Stimulated activated CD8-positive, alpha-beta memory T cell treated with anti-CD3 and anti-CD28 coated beads, Interleukin-4, amount 100 ng/mL, for 4 hours (primary cell): ENCODE measurements at places on chromosomes 4 and X.

- no peak for DNase-seq
Observed at GRCh38 chrX:68686097-68686977, 38.9 kb downstream of the STARD8 start.

DNA sequence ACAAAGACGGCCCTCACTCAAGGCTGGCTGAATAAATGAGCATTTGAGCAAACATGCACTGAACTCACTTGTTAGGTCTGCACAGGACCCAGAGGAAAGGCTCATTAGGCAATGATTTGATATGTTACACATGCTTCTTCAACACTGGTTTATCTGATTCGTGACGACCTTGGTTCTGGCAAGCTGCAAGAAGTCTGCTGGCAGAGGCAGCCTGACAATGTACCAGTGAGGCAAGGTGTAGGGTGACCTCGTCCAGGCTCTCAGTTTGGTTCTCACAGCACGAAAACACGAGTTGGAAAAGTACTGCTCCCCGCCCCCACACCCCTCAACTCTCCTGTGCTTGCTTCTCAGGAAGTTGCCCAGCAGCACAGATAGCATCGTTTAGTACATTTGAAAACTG is 63.1 kb upstream of the CITED1 start:
- DNase-seq = no peak

- no peak for DNase-seq
Observed at GRCh38 chrX:74349387-74349786, 45.4 kb downstream of the ZCCHC13 start.

- DNase-seq = no peak
Observed at GRCh38 chrX:13761606-13762414, 27.3 kb downstream of the OFD1 start.

DNA sequence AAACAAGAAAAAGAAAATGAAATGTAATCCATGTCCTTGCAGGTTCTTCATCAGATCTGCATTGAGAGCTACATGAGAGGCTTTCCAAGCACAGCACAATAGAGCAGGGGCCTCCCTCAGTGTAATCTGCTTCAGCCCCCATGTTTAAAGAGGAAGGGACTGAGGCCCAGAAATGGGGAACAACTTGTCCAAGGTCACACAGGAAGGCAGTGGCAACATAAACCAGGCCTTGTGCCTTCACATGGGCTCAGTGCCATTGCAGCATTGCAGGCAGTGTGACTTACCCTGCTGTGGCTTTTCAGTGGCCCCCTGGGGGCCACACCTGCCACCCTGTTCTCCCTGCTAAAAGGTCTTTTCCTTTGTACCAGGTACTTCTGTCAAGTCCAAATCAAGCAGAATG is 20.9 kb upstream of the CD99L2 start:
- no peak for DNase-seq

GRCh38 chr4:110124711-110125110 is 73.7 kb downstream of the ELOVL6 start:
- DNase-seq = no peak

- DNase-seq = no peak
Observed at GRCh38 chr4:148565801-148566200, 123.6 kb upstream of the NR3C2 start.

GRCh38 chr4:38139187-38139586 is 179.0 kb downstream of the PTTG2 start:
- DNase-seq = no peak

- no peak for DNase-seq
Observed at GRCh38 chr4:15778289-15779241, at the start of gene CD38. Gene CD38, plus strand, starts transcription at chr4:15778328. Its CDS starts 87 bp downstream, at chr4:15778415.

DNA sequence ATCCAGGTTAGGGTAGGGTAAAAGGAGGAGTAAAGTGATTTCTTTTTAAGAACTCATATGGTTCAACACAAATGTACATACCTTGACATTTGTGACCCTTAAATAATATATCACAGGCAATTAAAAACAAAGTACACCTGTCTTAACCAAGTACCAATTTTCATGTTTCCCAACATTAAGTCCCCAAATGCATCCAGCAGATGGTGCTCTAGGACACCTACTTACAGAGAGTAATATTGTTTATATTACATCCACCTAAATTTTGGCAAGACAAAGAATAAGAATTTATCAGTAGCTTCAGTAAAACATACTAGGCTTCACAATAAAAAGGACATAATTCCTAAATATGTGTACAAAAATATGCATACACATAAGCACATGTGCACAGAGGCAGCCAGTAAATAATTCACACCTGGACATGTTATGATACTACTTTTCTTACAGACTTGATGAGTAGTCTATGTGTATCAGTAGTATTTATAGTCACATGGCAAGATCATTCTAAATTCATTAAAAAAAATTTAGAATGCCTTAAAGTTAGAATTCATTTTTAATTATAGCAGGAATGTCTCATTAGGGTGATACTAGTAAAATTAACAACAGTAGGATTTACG is 219.7 kb downstream of the DCLK2 start:
- DNase-seq = no peak

GRCh38 chrX:149830192-149830873 is 48.6 kb downstream of the MAGEA9 start:
- no peak for DNase-seq

DNA sequence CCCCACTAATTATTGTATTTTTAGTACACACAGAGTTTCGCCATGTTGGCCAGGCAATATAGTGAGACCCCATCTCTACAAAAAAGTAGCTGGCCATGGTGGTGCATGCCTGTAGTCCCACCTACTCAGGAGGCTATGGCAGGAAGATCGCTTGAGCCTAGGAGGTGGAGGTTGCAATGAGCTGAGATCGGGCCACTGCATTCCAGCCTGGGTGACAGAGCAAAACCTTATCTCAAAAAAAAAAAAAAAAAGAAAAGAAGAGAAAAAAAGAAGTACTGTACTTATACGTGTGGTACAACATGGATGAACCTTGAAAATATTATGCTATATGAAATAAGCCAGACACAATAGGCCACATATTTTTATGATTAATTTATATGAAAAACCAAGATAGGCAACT is 9.9 kb upstream of the WDR45 start:
- no peak for DNase-seq

GRCh38 chr4:89363786-89364185 is 56.2 kb upstream of the GPRIN3 start:
- no peak for DNase-seq

DNA sequence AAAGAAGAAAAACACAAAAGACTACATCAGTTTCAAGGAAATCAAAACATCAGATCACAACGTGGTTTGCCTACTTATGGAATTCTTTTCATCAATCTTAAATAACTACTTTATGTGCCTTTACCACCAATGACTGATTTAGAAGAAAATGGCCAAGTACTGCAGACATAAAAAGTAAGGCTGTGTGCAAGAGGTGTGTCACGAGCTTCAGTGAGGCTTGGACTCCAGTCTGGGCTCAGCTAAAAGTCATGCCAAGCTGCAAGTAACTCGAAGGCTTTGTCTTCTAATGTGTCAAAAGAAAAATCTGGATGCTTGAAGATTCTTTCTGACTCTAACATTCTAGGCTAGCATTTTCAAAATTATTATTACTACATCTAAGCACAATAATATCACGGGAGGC is 17.0 kb downstream of the PRSS12 start:
- DNase-seq = no peak

- DNase-seq = no peak
Observed at GRCh38 chrX:86295293-86295692, 147.0 kb downstream of the DACH2 start.

DNA sequence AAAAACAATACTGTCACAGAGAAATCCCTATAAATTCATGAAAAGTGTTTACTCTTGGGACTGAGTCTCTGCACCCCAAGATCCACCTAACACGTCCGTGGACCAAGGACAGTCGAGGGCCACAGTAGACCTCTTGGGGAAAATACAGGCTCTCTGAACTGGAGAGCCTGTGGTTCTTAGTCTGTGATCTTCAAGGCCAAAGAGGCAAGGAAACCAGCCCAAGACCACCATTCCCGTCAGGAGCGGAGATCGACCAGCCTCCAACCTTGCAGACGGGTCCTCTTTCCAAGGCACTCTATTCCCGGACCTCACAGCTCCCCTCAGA is 1.6 kb upstream of the APBB2 start:
- no peak for DNase-seq

DNA sequence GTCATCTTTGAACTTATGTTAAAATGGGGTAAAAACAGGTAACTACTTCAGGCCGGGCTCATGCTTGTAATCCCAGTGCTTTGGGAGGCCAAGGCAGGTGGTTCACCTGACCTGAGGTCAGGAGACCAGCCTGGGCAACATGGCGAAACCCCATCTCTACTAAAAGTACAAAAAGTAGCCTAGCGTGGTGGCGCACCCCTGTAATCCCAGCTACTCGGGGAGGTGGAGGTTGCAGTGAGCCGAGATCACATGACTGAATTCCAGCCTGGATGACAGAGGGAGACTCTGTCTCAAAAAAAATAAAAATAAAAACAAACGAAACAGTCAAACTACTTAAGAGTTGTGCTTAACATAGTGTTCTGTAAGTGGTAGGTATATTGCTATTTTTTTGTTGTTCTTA is 2.5 kb downstream of the DDX3X start:
- no peak for DNase-seq

GRCh38 chr4:5724377-5724776 is 13.4 kb downstream of the EVC start:
- DNase-seq = no peak

DNA sequence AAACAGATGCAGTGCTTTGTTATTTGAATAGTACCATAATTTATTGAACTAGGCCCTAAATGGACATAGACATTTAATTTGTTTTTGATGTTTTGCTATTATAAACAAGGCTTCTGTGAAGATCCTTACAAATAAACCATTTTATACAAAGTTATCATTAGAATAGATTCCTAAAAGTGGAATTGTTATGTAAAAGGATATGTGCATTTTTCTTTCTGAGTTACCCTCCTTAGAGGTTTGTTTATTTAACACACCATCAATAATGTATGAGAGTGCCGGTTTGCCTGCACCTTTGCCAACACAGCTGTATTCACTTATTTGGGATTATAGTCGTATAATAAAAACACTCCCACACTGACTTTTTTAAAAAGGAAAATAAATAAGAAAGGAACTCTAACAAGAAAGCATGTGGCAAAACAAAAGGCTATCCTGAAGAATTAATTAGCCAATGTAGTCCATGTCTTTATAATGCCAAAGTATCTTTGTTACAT is 84.8 kb downstream of the PAK3 start:
- no peak for DNase-seq

DNA sequence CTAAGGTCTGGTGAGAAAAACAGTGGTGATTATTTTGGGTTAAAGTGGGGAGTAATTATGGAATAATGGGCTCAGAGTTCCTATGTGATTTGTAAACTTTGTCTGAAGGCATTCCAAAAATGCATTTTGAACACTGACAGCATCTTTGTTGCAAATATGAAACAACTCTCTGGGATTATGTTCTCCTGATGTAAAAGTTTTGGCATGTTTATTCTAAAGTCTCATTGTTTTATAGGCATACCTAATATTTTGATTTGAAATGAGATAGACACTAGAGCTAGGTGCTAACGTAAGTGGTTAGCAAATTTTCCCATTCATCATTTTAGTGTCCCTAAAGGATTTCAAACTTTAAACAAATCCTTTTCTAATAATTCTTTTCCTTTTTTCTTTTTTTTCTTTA is 140.9 kb upstream of the ANXA3 start:
- DNase-seq = no peak

GRCh38 chr4:76737771-76738085 is 160.2 kb downstream of the SOWAHB start:
- no peak for DNase-seq

GRCh38 chrX:68571610-68572311 is 72.9 kb downstream of the YIPF6 start:
- DNase-seq = no peak

DNA sequence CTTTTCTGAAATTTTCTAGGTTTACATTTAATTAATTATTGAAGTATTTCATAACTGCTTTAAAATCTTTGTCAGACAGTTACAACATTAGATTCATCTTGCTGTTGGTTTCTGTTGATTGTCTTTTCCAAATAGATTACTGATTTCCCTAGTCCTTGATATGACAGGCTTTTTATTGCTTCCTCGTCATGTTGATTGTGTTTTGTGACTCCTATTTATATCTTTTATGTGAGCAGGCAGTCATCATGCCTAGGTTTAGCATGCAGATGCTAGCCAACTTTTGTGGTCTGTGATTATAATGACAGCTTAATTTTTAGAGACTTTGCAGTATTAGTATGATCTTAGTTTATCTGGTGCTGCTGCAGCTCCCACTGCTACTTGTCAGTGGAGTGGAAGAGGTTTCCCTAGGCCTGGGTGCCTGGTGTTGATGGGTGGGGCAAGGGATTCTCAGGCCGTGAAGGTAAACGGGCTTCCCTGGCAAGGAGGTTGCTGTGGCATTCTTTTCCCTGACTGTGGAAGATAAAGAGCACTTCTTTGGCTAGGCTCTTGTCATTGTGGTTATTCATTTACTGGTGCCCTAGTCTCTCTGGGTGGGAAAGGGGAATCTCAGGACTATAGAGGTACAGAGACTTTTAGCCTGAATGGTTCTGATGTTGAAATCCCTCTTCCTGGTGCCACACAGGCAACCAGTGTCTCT is 65.7 kb downstream of the SERPINA7 start:
- DNase-seq = no peak

DNA sequence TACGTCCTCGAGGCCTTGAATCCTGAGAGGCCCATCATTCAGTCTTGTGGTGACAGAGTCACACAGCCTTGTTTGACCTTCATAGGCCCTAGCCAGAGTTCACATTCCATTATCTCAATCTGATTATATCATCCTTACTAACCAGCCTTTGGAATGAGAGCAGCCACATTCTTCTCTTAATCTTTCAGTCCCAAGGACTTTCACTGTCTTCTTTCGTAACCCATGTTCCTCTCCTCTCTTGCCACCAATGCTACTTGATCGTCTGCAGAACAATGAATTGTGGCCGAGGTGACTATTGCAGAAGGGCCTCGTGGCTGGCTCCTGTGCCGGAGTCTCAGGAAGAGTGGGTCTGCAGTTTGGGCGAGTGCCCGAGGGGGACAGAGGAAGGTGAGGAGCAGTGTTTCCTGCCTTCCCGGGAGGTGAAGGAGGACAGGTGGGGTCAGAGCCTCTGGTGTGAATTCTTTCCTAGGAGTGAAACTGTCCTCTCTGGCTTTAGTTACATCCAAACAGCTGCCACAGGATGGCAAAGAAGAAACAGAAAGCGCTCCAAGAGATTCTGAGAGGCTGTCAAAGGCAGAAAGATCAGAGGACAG is 94.6 kb downstream of the LIMCH1 start:
- no peak for DNase-seq

DNA sequence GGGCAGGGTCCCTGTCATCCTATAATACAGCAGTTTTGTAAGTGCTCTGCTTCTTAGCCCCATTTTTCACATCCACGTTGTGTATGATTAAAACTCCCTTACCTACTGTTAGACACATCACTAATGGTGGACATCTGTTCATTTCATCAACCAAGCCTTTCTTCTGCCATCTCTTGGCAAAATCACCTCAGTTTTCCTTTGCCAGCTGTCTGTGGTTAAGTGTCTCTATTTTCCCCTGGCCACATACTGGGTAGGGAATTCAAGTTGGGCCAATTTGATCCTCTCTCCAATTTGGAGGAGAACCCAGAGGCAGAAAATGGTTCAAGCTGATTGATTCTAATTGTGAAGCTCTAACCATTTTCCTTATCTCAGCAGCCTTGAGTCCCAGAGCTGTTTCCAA is 436.1 kb downstream of the PCDH7 start:
- DNase-seq = no peak
